CD4-positive, CD25-positive, alpha-beta regulatory T cell (primary cell): ENCODE measurements at places on chromosomes 4 and X. TPM values are rescaled to one million over a fixed set of nuclear protein-coding genes. Genes with fewer than 3 reads are reported as not detected.
A peak's percentile ranks its signal among the peaks of the same experiment; 100 is the strongest.

Gene DMRTC1
- not detected for polyA plus RNA-seq

Gene SORBS2
- not detected for polyA plus RNA-seq

Gene ADGRL3
- polyA plus RNA-seq, result not detected

Gene CFAP299
- not detected for polyA plus RNA-seq

Gene RPS6KA6
- not detected for polyA plus RNA-seq

Gene MTTP
- polyA plus RNA-seq, result not detected

Gene XG
- polyA plus RNA-seq, result not detected

Gene CFAP99
- not detected for polyA plus RNA-seq

DNA sequence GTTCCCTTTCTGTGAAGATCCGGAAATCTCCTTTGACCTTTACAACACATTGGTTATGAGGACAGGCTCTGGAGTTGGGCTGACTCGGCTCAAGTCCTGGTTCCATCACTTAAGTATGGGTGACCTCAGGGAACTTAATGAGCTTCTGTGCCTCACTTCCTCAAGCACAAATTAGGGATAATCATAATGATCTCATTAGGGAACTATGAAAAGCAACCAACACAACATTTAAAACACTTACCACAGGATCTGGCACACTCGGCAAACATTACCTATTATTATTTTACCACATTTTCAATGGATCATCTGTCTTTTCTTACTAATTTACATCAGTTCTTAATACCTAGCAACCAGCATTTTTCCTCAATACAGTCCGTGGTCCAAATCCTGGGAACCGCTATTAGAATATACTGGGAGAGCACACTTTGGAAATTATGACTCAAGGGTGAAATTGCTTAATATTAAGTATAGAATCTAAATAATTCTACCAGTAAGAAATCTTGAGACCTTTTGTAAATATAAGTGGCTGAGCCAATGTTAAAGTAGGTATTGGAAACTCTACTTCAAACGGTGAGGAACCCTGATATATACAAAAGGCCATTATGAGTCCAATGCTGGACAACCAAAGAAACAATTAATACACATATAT, 19.6 kb downstream of the ADGRA3 start:
- no peak overlapping the region for H3K4me3 ChIP-seq
- no peak overlapping the region for H3K27ac ChIP-seq
- H3K4me1 ChIP-seq, result no peaks in the 10 kb centered on the region
- H3K36me3 ChIP-seq, result no peaks in the 10 kb centered on the region
- no peak for DNase-seq

GRCh38 chr4:187475901-187476300, 519.7 kb upstream of the ZFP42 start:
- H3K27ac ChIP-seq, result no peak overlapping the region
- DNase-seq, result no peak
- H3K36me3 ChIP-seq, result no peaks in the 10 kb centered on the region
- no peaks in the 10 kb centered on the region for H3K27me3 ChIP-seq

GRCh38 chrX:154761977-154762536, 607 bp upstream of the DKC1 start:
- peaks cover 17% of the 10 kb centered on the region for H3K4me1 ChIP-seq
- H3K4me3 ChIP-seq, result peak overlapping the region; percentile 89
- no peaks in the 10 kb centered on the region for H3K27me3 ChIP-seq

- H3K27me3 ChIP-seq, result no peaks in the 10 kb centered on the region
- H3K27ac ChIP-seq, result no peak overlapping the region
- H3K4me3 ChIP-seq, result no peak overlapping the region
- H3K36me3 ChIP-seq, result no peaks in the 10 kb centered on the region
- DNase-seq, result no peak
Measured at GRCh38 chrX:118740276-118740889, 13.0 kb downstream of the IL13RA1 start.

- H3K27me3 ChIP-seq, result no peaks in the 10 kb centered on the region
- no peak for DNase-seq
- no peak overlapping the region for H3K4me3 ChIP-seq
- no peak overlapping the region for H3K27ac ChIP-seq
Measured at GRCh38 chrX:30060718-30061117, 154.6 kb upstream of the MAGEB2 start.

- H3K36me3 ChIP-seq, result no peaks in the 10 kb centered on the region
- H3K27me3 ChIP-seq, result no peaks in the 10 kb centered on the region
- no peak overlapping the region for H3K27ac ChIP-seq
- H3K4me1 ChIP-seq, result no peaks in the 10 kb centered on the region
Measured at GRCh38 chrX:68923147-68923546, 94.3 kb downstream of the EFNB1 start.

GRCh38 chr4:47536966-47537365, 51.9 kb downstream of the ATP10D start:
- peaks cover 18% of the 10 kb centered on the region for H3K4me1 ChIP-seq
- no peaks in the 10 kb centered on the region for H3K36me3 ChIP-seq
- DNase-seq, result no peak
- no peaks in the 10 kb centered on the region for H3K27me3 ChIP-seq
- no peak overlapping the region for H3K27ac ChIP-seq
- no peak overlapping the region for H3K4me3 ChIP-seq

GRCh38 chr4:188812644-188813043, 673.4 kb downstream of the TRIML1 start:
- H3K4me1 ChIP-seq, result no peaks in the 10 kb centered on the region
- no peak overlapping the region for H3K4me3 ChIP-seq
- H3K27ac ChIP-seq, result no peak overlapping the region
- H3K36me3 ChIP-seq, result no peaks in the 10 kb centered on the region
- no peak for DNase-seq

DNA sequence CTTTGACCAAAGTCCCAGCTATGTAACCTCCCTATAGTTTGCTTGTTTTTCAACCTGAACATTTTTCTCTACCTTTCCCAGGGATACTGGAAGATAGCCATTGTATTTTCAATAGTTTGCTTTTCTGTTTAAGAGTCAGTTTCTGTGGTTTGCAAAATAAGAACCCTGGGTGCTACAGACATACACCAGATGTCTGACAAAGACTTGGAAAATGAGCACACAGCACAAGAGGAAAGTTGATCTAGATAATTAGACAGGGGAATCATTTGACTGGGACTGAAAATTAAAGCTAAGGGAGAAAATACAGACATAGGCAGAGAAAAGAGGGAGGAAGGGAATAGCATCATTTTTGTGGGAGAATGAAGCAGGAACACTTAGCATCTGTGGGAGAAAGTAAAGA, 218.3 kb upstream of the CNKSR2 start:
- no peak overlapping the region for H3K27ac ChIP-seq
- no peak for DNase-seq
- no peaks in the 10 kb centered on the region for H3K4me1 ChIP-seq
- no peak overlapping the region for H3K4me3 ChIP-seq
- no peaks in the 10 kb centered on the region for H3K36me3 ChIP-seq

- DNase-seq, result no peak
- peaks cover 7% of the 10 kb centered on the region for H3K27me3 ChIP-seq
- no peaks in the 10 kb centered on the region for H3K4me1 ChIP-seq
- H3K27ac ChIP-seq, result no peak overlapping the region
- H3K36me3 ChIP-seq, result no peaks in the 10 kb centered on the region
Measured at GRCh38 chr4:177391953-177392352, 50.3 kb downstream of the AGA start.

DNA sequence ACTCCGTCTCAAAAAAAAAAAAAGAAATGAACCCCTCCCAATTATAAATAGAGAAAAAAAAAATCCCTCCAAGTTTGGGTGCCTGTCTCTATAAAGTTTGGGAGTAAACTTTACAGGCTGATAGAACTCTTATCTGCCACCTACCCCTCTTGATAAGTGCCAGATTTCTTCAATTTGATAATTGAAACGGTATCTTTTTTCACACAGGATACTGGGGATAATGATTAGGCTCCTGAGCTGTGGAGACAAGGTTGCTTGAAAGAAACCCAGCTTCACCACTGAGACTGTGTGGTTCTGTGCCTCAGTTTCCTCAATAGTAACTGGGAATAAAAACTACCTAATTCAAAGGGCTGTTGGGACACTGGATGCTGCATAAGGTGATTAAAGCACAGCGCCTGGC, 606 bp downstream of the EFHC2 start:
- H3K27me3 ChIP-seq, result no peaks in the 10 kb centered on the region
- peak overlapping the region; percentile 68 for H3K27ac ChIP-seq
- peak overlapping the region; percentile 10 for H3K4me3 ChIP-seq
- H3K36me3 ChIP-seq, result no peaks in the 10 kb centered on the region
- H3K4me1 ChIP-seq, result peaks cover 15% of the 10 kb centered on the region
